ENCODE measurements at places on chromosomes 7 and 10.

GRCh38 chr10:131678613-131679012, 222.2 kb upstream of the PPP2R2D start:
- no peak for DNase-seq

DNA sequence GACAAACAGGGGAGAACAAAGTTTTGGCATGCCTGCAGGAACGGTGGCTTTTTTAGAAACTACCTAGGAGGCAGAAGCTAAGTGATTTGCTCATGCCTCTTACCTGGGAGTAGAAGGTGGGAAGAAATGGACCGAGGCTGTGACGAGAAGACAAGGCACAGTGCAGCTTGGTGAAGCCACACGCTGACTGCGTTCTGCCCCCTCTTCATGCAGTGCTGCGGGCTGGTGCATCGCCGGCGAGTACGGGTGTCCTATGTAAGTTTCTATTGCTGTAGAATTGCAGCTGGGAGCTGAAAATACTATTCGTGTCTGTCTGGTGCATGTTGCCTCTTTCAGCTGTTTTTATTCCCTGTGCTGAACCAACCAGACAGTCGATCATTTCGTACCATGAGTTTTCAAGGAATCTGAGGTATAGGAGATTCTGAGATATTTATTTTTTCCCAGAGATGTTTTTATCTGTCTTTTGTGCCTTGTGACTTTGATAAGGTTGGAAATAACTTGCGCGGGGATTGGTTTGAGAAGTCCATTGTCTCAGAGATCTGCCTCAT, 120.9 kb downstream of the CACNB2 start:
- no peak for DNase-seq

- no peak for DNase-seq
Measured at GRCh38 chr7:2471022-2471329, 5.2 kb downstream of the GRIFIN start.

- no peak for DNase-seq
Measured at GRCh38 chr10:23055424-23056185, 39.8 kb upstream of the MSRB2 start.

DNA sequence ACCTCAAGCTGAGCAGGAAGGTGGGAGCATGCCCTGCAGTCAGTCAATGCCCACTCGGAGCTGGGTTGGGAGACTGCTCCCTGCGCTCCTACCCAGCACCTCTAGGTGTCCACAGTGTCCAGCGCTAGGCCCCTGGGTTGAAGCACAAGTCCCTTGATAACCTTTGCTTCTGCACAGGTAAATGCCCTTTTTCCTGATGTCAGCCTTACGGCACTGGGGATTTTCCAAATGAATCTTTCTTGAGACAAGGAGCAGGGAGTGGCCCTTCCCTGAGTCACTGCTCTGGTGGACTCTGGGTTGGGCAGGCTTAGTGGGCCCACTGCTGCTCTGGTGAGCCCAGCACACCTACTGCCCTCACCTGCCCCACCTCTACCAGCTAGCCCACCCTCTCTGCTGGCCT, 61.9 kb upstream of the OPN4 start:
- no peak for DNase-seq
